ENCODE measurements at places on chromosomes 7 and 10.

GRCh38 chr10:132497861-132498561, 39.6 kb upstream of the INPP5A start:
- no peak for DNase-seq

GRCh38 chr10:46216836-46217751, 69.7 kb upstream of the ANTXRL start:
- DNase-seq, result no peak

- DNase-seq, result no peak
Observed at GRCh38 chr7:131570401-131570800, 14.0 kb upstream of the PODXL start.

GRCh38 chr7:103127006-103127405, 21.9 kb downstream of the NAPEPLD start:
- DNase-seq, result no peak

GRCh38 chr10:44209811-44210210, 175.1 kb downstream of the CXCL12 start:
- no peak for DNase-seq

DNA sequence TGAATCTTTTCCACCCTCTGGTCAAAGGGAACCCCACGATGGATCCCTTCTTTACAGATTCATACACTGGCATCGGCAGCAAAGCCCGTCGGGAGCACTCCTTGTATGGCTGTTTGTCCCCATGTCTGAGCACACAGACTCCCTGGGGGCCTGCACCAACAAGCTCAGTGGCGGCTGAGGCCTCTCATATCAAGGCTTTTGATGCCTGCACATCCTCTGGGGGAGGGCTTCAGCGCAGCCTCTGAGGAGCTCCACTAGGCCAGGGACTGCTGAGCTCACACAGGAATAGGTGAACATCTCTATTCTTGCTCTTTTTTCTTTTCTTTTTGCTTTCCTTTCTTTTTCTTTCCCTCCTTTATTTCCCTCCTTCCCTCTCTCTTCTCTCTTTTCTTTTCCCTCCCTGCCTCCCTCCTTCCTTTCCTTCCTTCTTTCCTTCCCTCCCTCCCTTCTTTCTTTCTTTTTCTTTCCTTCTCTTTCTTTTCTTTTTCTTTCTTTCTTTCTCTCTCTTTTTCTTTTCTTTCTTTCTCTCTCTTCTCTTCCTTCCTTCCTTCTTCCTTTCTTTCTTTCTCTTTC, 174.6 kb downstream of the CCDC3 start:
- DNase-seq, result no peak

GRCh38 chr7:77339726-77340125, 76.4 kb downstream of the GSAP start:
- no peak for DNase-seq

DNA sequence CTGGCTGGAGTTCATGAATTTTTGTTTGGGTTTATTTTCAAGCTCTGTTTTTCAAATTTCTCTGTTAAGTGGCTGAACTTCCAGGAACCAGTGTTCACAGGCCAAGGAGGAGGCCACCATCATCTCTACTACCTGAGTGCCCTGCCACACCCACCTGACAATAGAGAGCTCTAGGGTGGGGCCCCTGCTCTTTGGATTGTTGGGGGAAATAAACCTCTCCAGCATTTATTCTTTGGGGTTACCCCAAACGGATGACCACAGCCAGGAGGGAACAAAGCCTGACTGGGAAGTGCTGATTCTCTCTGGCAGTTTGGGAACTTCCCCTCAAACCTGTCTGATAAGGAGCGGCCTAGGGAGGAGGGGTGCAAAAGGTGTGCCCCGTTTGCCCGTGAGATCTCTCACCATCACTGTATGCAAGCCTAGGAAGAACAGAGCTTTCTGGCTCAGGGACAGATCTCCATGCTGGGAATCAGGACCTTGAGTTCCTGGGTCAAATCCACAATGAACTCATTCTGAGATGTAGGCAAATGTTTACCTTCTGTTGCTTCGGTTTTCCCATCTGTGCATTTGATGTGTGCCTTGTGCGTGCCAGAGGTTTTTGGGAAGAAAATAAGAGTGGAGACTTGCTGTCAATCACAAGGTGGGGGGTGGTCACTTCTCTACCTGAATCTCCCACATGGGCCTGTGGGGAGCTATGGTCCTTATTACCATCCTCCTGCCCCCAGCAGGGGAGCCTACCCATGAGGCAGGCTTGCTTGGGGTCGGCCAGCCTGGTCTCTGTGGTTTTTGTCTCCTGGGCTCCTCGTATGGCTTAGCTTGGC, 27.7 kb upstream of the PDCD4 start:
- no peak for DNase-seq

DNA sequence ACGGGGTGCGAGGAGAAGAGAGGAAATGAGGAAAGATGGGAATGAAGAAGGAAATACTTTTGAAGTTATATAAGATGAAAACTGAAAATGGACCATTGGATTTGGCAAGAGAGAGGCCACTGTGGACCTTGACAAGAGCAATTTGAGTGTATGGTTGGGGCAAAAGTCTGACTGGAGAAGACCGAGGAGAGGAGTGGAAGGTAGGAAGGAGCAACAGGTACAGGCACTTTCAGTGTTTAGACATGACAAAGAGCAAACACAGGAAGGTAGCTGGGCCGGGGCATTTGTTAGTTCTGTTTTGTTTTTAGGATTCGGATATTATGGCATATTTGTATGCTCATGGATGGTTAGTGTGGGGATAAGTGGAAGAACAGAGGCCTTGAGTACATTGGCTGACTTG, 99.4 kb downstream of the TAF3 start:
- DNase-seq, result no peak

- no peak for DNase-seq
Observed at GRCh38 chr10:128751284-128751683, 625.1 kb upstream of the MKI67 start.

DNA sequence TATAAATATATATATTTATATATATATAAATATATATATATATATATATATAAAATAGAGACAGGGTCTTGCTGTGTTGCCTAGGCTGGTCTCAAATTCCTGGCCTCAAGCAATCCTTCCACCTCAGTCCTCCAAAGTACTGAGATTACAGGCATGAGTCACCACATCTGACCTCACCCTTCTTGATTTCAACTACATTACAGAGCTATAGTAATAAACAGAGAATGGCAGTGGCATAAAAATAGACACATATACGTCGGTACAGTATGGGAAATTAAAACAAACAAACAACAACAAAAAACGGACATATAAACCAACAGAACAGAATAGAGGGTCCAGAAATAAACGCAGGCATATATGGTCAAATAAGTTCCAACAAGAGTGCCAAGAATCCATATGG, 77.6 kb upstream of the PPP1R3A start:
- no peak for DNase-seq

Data from activated B cell treated with CpG ODN at 0.5 μM for 24 hours (primary cell).